HTR-8/SVneo (cell line): ENCODE measurements at places on chromosomes 3 and 15.

DNA sequence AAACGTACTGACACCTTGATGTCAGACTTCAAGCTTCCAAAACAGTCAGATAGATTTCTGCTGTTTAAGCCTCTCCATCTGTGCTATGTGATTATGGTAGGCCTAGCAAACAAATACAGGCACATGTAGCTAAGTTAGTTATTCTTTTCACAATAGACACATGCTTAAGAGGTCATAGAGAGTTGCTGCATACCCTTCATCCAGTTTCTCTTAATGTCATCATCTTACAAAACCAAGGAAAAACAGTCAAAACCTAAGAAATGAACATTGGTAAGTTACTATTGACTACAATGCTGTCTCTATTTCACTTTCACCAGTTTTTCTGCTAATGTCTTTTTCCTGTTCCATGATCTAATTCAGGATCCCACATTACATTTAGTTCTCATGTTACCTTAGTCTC, 946.8 kb downstream of the TUSC7 start:
- DNase-seq = no peak

GRCh38 chr3:177680472-177680821, 483.2 kb upstream of the TBL1XR1 start:
- no peak for DNase-seq

DNA sequence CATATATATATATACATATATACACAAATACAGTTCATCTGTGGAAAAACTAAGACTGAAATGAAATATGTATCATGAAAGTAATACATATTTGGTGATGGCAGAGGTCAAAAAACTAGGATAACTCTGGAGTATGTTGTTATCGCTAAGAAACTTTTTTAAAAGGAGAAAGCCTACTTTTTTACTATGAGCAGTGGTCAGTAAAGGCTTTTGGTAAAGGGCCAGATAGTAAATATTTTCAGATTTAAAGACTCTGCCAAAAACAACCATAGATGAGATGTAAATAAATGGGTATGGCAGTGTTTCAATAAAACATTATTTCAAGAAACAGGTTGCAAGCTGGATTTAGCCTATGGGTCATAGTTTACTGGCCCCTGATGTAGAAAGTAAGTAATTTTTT, 93.8 kb upstream of the TGFBR2 start:
- DNase-seq = no peak

DNA sequence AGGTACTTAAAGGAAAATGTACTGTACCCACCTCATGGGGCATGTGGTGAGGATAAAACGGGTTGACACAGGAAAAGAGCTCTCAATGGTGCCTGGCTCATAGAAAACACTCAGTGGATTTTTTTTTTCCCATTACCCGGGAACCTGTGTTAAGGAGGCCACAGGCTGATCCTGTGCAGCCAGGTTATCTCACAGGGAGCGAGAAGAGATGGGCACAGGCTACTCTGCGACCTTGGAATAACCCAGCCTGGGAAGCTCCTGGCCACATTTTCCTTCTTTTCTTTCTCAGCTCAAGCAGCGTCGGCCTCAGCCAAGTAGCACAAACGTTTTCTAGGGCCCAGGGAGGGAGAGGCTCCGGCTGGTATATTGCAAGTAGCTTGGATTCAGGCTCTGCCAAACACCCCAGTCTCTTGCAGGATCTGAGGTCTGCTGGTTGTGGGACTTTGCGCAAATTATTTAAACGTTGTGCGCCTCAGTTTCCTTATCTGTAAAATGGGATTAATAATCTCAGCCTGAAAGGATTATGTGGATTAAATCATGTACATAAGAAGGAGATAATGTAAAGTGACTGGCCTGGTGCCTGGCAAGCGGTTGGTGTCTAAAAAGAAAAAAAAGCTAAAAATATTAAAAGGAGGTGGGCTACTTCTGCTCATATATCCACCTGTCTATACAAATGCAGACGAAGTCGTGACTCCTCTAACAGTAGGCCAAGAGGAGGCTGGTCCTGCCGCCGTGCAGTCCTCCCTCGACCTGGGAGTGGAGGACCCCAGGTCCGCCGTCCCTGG, 2.2 kb downstream of the FURIN start:
- no peak for DNase-seq
